GM23338 (cell line): ENCODE measurements at places on chromosomes 7 and 10.

GRCh38 chr10:98910048-98910447, 325.6 kb downstream of the HPSE2 start:
- no peak for DNase-seq

DNA sequence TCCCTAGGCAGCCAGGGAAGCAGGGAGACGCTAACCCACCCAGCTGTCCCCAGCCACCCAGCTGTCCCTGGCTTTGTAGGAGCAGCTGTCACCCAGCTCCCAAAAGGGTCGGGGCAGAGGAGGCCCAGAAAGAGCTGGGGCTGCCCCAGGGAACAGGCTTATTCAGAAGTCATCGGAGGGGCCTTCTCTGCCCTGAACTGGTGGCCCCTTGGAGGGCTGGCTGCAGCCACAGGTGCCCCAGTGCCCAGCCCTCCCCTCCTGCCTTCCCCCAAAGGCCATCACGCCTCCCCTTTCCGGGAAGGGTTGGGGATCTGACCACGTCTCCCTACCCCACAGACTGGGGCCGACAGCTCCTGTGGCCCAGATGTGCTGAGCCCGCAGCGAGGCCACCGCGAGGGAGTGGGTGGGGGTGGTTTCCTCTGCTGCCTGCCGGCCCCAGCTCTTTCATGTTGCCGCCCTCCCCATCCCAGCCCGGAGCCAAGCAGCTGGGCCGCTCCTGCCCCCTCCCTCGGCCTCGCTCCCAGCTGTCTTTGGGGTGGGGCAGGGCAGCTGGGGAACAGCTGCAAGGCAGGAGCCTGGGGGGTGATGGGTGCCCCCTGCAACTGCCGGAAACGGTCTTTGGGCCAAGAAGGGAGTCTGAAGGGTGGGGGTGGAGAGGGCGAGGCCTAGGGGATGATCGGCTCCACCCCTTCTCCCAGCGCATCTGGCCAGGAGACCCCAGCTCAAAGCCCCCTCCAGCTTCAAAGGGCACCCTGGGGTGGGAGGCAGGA, 16.8 kb downstream of the TRIM8 start:
- DNase-seq = no peak

DNA sequence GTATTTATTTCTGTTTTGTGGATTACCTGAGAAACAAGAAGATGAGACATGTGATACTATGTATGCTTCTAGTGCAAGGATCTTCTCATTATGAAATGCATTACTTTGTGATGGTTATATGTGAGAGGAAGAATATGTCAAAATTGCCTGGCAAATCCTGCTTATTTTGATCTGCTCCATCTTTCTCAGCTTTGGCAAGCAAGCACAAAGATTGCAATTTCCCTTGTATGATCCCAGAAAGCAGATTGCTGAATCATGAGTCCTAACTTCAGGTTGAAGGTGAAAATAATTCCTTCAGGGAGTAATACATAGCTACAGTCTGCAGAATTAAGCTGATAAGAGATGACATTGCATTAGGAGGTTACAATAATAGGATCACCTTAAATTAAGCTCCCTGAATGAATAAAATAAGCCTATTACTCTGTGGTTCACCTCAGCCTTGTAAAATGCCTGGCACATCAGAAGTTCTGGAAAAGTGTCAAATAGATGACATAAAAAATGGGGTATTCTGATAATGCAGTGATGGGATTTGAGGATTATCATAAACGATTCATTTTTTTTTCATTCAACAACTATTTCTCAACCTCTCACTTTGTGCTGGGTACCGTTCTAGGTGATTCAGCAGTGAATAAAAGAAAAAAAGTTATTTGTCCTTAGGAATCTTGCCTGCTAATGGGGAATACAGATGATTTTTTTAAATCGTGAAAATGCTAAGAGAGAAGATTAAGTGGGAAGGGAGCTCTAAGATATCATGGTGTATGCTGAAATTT, 120.7 kb downstream of the CHN2 start:
- no peak for DNase-seq

GRCh38 chr10:21803374-21803773, 200.2 kb downstream of the DNAJC1 start:
- no peak for DNase-seq

DNA sequence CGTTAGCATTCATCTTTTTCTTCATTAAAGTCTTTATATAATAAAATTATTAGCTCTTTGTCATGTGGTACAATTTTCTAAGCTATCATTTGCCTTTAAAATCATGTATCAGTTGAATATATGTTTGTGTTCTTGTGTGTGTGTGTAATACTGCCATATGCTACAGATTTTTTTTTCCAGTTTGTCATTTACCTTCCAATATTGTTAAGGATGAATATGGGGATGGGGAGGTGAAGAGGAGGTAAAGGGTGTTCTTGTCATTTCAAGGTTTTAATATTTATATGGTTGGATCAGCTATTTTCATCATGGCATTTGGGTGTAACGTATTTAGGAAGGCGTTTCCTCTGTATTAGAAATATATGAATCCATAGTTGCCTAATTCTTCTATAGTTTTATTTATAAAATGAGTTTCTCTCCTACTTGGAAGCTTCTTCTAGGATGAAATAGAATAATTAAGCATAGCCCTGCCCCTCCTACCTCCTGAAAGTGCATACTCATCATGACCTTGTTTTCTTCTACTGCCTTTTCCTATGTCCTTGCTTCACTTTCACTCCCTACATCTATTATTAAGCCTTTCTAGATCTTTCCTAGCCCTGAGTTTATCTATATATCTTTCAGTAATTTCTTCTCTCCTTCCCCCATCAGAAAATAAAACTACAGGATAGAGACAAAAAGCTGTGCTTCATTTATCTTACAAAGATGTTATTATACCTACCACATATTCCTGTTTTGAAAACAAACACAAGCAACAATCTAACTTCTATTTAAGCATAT, 25.1 kb downstream of the RAB18 start:
- DNase-seq = no peak

- no peak for DNase-seq
Measured at GRCh38 chr10:34351161-34351560, 463.9 kb downstream of the PARD3 start.

GRCh38 chr10:82813856-82814255, 938.9 kb downstream of the NRG3 start:
- no peak for DNase-seq

- no peak for DNase-seq
Measured at GRCh38 chr7:151435103-151435916, 4.6 kb downstream of the CRYGN start.

GRCh38 chr10:131949041-131949862, 32.5 kb downstream of the BNIP3 start:
- no peak for DNase-seq

DNA sequence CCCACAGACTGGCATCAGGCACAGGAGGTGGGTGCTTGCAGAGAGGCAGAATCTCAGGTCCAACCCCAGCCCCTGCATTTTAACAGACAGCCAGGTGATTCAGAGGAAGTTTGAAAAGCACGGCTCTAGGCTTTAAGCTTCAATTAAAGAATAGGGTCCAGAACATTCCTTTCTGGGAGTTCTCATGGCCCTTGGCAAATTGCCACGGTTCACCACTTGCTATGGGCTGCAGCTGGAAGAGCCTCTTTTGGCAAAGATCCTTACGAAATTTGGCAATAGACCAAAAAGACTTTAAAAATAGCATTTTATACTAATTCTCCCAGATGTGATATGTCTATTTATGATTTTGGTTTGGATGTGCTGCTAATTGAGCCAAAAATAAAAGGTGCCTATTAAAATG, 148.1 kb downstream of the ITGA8 start:
- no peak for DNase-seq

- no peak for DNase-seq
Measured at GRCh38 chr10:92678206-92678605, 11.5 kb upstream of the HHEX start.

DNA sequence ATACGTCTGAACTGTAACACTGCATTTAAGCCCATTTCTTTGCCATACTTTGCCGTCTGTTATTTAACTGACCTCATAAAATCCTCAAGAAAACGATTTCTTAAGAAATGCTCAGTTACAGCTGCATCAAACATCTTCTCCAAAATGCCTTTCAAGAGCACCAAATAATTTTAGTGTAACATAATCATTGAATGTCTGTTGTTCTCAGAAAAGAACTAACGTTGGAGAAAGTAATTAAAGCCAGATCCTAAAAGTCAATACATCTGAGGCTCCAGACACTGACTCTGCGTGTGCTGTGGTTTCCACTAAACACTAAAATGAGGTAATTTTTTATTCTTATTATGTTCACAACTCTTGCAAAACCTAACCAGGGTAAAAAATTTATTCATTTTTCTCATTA, 63.7 kb upstream of the LRRC17 start:
- no peak for DNase-seq

GRCh38 chr10:92241158-92241500, 49.7 kb downstream of the CPEB3 start:
- peak; percentile 72 for DNase-seq

- DNase-seq = no peak
Measured at GRCh38 chr10:122083478-122084025, 94.6 kb downstream of the TACC2 start.

DNA sequence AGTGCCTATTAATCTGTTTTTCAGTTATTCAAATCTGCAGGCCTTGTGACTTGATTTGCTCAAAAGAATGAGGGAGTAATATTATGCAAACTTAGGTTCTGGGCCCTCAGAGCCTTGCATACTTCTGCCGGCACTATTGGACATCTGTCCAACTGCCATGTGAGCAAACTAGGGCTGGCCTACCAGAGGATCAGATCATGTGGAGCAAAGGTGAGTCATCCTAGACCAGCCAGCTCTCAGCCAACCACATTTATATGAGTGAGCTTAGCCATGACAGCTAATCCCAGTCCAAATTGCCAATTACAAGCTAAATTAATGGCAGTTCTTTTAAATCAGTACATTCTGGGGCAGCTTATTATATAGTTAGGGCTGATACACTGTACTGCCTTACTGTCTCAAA, 69.6 kb downstream of the SDHAF3 start:
- no peak for DNase-seq

DNA sequence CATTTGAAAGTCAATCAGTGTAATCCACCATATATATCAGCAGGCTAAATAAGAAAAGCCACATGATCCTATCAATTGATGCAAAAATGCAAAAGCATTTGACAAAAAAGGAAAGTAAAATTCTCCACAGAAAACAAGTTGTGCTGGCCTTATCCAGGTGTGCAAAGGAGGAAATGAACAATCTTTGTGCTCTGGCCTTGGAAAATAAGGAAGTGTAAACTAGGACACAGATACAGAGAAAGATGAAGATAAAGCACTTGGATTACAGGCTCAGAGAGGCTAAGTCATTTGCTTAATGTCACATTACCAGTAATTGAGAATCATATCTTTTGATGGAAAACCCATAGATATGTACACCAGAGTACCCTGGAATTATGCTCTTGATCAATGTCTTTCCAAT, 54.5 kb downstream of the CXCL12 start:
- no peak for DNase-seq

DNA sequence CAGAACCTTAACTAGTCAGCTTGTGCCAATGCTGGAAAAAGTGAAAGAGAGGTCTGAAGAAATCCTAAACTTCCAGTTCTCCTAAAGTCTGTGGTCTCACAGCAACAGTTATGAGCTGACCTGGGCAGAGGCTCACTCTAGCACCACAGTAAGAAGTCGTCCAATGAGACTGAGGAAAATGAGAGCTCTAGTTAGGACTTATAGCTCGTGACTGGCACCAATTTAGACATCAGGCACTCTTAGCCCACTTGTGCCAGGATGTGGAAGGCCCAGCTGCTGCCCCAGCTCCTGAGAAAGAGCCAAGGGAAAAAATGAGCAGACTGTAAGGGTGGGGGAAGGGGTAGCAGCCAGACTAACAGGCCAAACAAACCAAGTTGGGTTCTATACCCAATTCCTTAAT, 7.6 kb downstream of the MMS19 start:
- DNase-seq = no peak

- no peak for DNase-seq
Measured at GRCh38 chr7:405489-406211, 114.0 kb downstream of the PDGFA start.

DNA sequence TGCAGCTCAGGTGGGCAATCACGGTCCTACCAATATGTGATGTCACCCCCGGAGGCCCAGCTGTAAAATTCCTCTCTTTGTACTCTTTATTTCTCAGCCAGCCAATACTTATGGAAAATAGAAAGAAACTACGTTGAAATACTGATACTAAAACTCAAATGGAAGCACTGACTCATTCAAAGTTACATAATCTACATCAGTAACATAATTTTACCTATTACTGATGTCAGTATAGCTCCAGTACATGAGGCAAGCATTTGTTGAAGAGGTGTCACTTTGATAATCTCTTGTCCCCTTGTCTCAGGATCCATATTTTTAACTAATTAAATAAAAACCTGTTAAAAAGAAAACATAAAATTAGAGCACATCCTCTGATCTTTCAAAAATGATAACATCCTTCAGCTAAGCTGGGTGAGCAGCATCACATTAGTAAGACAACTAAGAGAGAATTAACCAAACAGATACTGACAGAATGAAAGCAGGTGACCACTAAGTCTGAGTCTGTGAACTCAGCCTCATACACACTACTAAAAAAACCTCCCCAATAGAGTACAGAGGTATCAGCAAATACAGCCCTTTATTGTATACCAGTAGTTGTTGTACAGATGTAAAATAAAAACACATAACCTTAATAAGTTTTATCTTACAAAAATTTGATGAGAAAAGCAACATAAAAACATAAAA, 17.6 kb downstream of the SLC25A40 start:
- DNase-seq = no peak

- peak; percentile 2 for DNase-seq
Measured at GRCh38 chr10:100436255-100436654, 26.6 kb upstream of the WNT8B start.

DNA sequence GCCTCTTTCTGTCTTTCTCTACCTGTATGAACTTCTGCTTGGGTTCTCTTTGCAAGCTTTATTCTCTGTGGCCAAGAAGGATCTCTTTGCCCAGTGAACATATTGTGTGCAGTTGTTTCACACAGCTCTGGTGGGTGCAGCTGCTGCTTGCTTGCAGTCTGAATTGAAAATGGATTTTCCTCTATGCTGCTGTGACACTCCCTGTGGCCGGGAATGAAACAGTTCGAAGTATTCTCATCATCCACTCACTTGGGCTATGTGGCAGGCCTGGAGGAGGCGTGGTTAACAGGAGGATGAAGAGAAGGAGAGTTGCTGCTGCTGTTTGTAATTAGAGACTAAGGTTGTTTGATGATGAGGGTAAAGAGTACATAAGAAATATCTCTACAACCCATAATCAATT, 28.4 kb upstream of the ITGA8 start:
- no peak for DNase-seq

DNA sequence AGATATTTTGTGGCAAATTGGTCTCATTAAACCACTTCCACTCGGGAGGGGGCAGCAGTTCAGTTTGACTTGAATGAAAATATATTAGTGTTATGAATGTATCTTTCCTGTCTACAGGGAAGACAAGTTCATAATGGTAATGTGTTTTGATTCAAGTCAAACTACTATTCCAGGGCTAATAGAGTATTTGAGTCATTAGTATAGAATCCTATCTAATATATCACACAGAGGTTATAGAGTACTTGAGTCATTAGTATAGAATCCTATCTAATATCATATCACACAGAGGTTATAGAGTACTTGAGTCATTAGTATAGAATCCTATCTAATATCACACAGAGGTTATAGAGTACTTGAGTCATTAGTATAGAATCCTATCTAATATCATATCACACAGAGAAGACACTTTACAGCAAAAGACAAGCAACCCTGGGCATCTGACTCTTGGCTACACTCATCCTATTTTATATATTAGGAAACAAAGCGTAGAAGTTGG, 199.7 kb upstream of the MAGI2 start:
- no peak for DNase-seq

GRCh38 chr7:148962440-148962822, 65.9 kb downstream of the PDIA4 start:
- no peak for DNase-seq
